DMS79 (cell line): ENCODE measurements at places on chromosomes 7 and 10.

GRCh38 chr10:126349101-126349500, 39.2 kb downstream of the ADAM12 start:
- DNase-seq, result no peak

- peak; percentile 30 for DNase-seq
Observed at GRCh38 chr10:116669832-116670644, 49.3 kb downstream of the PNLIPRP2 start.

GRCh38 chr7:101681170-101682007, 52.3 kb upstream of the MYL10 start:
- DNase-seq, result no peak

DNA sequence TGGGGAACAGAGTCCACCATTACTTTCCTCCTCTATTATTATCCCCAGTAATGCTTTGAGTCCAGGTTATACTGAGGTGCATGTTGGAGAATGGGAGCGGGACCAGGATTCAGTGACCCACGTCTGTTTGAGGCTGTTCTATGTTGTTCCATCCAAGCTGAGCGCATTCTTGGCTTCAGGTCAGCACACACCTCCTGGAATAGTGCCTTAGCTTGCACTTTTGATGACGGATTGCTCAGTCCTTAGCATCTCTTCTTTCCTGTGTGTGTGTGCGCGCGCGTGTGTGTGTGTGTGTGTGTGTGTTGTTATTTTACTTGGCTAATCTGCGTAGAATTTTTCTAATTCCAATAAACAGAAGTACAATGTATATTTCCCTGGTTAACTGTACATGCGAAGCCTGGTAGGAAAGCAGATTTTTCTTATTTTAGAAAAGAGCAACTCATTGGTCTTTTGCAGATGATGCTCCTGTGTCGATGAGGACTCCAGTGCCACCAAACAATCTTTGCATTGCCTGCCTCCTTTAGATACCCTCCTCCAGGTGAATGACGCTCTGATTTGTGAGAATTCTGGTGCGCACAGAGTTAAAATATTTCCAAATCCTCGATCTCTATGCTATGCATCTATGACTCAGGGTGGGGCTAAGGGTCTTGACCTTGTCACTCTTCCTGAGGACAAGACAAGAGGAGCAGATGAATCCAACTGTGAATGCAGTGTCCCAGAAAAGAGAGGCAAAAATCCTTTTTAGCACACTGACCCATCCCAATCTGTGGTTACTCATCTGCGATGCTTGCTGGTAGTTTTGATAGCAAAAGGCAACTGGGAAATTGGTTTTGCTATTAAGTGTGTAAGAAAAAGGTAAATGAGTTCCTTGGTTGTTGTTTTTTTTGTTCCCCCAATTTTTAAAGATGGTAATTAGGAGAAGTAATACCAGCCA, 13.3 kb upstream of the CELF2 start:
- DNase-seq, result no peak

- DNase-seq, result no peak
Observed at GRCh38 chr10:89121764-89122020, 85.4 kb downstream of the CH25H start.

DNA sequence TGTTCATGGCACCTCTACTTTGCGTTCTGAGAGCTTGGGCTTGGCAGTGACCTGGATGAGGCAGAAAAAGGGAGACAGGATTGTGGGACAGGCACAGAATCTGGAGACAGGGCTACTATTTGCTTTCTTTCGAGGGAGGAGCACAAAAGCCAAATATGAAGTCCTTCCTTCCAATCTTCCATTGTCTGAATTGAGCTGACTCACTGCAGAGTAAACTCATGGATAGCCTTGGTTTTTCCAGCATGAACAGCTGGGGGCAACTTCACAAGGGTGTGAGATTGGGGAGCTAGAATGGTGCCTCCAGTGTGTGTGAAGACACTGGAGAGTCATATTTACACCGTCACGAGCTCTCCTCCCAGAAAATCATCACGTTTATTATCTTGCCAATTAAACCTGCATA, 55.6 kb upstream of the NRP1 start:
- DNase-seq, result no peak

- DNase-seq, result no peak
Observed at GRCh38 chr10:113397047-113397446, 155.8 kb upstream of the HABP2 start.
